ENCODE measurements at places on chromosomes 4 and X.

- DNase-seq = no peak
These were observed 211.4 kb downstream of the ARHGAP24 start for GRCh38 chr4:85686398-85686797.

DNA sequence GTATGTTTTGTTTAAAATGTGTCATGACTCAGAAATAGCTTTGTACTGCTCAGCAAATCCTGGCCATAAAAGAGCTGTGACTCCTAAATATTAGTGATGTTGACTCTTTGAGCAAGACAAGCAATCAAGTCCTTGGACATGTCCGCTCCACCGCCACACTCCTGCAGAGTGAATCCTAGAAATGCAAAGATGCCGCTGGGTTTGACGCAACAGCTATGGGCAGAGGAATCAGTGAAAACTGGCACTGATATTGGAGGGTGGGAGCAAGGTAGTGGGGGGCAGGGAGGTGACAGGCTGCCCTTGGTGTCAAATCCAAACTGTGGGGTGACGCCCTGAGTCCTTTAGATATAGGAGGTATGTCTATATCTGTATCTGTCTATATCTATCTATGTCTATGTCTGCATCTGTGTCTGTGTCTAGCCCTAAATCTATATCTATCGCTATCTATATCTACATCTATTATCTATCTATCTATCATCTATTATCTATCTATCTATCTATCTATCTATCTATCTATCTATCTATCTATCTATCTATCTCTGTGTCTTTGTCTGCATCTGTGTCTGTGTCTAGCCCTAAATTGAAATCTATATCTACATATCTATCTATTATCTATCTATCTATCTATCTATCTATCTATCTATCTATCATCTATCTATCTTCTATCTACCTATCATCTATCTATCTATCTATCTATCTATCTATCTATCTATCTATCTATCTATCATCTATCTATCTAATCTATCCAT, 129.7 kb downstream of the CPE start:
- no peak for DNase-seq

DNA sequence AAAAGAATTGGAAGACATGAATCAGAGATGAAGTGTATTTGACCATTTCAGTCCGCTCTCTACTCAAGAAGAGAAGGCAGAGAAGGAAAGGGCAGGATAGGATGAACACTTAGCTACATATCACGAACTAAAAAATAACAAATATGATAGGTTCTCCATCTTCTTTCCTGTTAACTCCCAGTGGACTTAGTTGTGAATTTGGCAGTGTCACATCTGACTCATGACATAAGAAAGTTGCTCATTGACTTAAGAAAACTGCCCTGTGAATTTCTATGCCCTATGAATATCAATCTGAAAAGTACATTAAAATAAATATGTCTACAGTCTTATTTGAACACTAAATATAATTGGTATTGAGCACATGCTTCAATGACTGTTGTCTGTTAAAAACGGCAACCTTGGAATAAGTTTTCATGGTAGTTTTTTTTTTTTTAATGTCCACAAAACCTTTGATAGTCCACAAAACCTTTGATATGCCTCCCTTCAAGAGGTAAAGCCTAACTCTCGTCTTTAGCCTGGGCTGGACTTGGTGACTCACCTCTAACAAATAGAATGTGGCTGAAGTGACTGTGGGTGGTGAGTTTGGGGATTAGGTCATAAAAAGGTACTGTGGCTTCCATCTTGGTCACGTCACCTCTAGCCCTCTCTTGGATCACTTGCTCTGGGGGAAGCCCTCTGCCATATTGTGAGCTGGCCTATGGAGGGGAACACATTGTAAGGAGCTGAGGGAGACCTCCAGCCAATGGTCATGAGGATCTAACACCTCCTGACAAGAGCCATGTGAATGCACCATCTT, 184.7 kb upstream of the S100G start:
- no peak for DNase-seq

DNA sequence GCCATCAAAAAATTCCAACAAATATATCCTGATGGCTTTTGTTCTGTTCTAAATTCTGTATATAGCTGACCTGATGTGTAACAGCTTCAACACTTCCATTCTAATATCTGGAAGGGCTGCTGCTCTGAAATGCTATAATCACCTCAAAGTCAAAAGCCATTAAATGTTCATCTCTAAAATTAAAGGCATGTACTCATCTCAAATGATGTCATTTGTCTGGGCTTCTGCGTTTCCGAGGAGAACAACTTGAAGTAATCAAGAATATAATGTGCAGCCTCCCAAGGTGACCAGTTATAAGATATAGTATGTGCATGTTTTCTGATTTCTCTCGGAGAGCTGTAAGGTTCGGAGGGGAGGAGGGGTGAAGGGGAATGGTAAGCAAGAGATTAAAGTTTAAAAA, 237.6 kb downstream of the SCFD2 start:
- no peak for DNase-seq

- DNase-seq = no peak
These were observed 116.1 kb upstream of the PLAC1 start for GRCh38 chrX:134774190-134775048.

GRCh38 chr4:81505004-81505598, 33.4 kb upstream of the RASGEF1B start:
- no peak for DNase-seq

- no peak for DNase-seq
These were observed 25.7 kb upstream of the SLC7A11 start for GRCh38 chr4:138267835-138268234.

DNA sequence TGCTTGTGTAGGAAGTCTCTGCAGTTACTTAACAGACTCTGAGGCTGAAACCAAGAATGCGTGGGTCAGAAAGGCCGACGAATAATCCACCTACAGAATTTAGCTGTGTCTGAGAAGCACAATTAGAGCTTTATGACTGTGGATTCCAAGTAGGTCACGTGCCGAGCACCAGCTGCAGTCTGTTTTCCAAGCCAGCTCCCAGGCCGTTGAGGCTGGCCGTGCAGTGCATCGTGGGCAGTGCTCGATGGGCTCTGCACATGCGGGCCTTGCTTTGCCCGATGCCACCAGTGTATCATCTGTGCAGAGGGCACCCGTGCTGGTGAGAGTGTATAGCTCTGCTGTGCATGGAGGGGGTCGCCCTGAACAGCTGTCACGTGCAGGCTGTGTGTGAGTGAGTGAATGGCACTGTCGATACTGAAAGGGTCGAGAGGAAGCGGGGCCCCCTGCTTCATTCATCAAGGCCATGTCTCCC, 67.5 kb upstream of the CLDN34 start:
- DNase-seq = peak; percentile 75

DNA sequence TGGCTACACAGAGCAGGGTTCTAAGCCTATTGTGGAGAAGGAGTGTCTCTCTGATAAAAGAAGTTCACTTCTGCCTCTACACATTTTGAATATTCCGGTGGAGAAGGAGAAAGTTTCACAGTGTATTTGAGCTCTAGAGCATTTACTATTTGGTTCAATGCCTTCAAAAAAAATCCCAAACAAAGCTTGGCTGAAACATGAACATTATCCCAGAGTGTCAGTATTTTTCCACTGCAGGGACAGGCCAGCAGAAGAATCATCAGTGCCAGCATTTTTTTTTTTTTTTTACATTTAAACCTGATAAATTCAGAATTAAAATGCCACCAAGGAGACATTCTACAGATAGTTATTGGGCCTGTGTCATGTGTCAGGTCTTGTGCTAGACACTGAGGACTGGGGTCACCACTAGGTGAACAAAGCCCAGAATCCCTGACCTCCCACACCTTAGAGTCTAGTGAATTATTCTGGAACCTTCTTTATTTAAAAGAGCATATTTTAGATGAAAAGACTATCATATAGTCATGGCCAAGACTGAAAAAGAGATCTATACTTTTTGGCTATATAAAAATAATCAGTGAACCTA, 48.0 kb upstream of the NAP1L5 start:
- no peak for DNase-seq

GRCh38 chr4:169810325-169811323, 52.9 kb upstream of the HPF1 start:
- peak; percentile 81 for DNase-seq

GRCh38 chr4:118774321-118774720, 61.6 kb downstream of the SEC24D start:
- DNase-seq = no peak

- DNase-seq = no peak
These were observed 505.7 kb downstream of the ZNF674 start for GRCh38 chrX:46039526-46039925.

- no peak for DNase-seq
These were observed 140.5 kb downstream of the PACRGL start for GRCh38 chr4:20840648-20841190.

DNA sequence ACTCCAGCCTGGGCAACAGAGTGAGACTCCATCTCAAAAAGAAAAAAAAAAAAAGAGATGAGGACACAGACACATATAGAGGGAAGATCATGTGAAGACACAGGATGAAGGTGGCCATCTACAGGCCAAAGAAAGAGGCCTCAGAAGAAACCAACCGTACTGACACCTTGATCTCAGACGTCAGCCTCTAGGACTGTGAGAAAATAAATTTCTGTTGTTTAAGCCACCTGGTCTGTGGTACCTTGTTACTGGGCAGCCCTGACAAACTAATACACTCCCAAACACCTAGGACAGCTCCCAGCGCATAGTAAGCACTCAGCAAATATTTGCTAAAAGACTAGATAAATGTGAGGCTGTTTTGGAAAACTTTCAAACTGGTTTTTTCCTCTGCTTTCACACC, 59.2 kb upstream of the SMIM10 start:
- DNase-seq = no peak

DNA sequence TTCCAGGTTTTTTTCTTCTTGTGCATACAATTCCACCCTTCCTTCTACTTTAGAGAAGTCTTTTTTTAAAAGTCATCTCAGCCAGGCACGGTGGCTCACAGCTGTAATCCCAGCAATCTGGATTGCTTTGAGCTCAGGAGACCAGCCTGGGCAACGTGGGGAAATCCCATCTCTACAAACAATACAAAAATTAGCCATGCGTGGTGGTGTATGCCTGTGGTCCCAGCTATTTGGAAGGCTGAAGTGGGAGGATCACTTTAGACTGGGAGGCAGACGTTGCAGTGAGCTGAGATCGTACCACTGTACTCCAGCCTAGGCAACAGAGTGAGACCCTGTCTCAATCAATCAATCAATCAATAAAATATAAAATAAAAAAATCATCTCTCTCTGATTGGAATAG, 14.8 kb downstream of the ELOVL6 start:
- DNase-seq = no peak

- DNase-seq = no peak
These were observed 508.7 kb downstream of the ZNF674 start for GRCh38 chrX:46036508-46036907.
